ENCODE measurements at places on chromosomes 3 and 15. TPM values are rescaled to one million over a fixed set of nuclear protein-coding genes. Genes with fewer than 3 reads are reported as not detected.
A peak's percentile ranks its signal among the peaks of the same experiment; 100 is the strongest.

- DNase-seq: no peak
Observed at GRCh38 chr15:57911247-57911646, 154.3 kb downstream of the ALDH1A2 start.

GRCh38 chr3:8872261-8872660 lies 91.0 kb downstream of the RAD18 start:
- DNase-seq: no peak

DNA sequence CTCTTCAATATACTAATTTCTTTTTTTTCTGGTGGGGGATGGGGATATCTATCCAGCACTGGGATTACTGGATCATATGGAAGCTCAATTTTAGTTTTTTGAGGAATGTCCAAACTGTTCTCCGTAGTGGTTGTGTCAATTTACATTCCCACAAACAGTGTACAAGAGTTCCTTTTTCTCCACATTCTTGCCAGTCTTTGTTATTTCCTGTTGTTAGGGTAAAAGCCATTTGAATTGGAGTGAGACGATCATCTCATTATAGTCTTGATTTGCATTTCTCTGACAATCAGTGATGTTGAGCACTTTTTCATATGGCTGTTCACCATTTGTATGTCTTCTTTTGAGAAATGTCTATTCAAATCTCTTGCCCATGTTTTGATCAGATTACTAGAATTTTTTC lies 12.8 kb upstream of the WDR49 start:
- no peak for DNase-seq

DNA sequence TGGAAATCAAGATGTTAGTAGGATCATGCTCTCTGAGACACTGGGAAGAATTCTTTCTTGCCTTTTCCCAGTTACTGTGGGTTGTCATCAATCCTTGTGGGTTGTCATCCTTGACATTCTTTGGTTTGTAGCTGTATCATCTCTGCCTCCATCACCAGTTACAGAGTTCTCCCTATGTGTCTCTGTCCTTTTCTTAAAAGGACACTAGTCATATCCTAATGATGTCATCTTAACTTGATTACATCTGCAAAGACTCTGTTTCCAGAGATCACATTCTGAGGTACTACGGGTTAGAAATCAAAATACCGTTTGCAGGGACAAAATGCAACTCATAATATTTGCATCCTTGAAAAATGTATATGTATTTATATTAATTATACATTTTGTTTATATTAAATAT lies 500.4 kb downstream of the ZBBX start:
- no peak for DNase-seq

DNA sequence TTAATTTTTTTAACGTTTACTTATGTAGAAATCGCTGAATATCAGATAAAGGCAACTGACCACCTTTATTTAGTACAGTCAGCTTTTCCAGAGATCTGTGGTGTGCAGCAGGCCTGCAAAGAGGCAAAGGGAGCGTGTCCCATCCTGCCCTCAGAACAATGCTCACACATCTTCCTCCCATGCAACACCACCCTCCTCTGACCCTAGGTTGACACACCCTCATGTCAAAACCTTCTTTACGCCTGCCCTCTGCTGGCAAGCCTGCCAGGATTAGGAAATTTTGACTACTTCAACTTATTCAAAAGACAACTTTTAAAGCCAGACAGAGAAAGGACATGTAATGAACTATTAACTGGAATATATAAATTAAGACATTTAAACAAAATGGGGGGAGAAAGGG lies 513.7 kb downstream of the FOXP1 start:
- peak; percentile 76 for DNase-seq

- DNase-seq: no peak
Observed at GRCh38 chr3:186880406-186880805, 37.9 kb downstream of the ADIPOQ start.

GRCh38 chr15:81710328-81710727 lies 335.5 kb downstream of the MEX3B start:
- no peak for DNase-seq

WDR76 gene
- 10.9 TPM for total RNA-seq

ZNF660 gene
- total RNA-seq: 2.3 TPM

DNA sequence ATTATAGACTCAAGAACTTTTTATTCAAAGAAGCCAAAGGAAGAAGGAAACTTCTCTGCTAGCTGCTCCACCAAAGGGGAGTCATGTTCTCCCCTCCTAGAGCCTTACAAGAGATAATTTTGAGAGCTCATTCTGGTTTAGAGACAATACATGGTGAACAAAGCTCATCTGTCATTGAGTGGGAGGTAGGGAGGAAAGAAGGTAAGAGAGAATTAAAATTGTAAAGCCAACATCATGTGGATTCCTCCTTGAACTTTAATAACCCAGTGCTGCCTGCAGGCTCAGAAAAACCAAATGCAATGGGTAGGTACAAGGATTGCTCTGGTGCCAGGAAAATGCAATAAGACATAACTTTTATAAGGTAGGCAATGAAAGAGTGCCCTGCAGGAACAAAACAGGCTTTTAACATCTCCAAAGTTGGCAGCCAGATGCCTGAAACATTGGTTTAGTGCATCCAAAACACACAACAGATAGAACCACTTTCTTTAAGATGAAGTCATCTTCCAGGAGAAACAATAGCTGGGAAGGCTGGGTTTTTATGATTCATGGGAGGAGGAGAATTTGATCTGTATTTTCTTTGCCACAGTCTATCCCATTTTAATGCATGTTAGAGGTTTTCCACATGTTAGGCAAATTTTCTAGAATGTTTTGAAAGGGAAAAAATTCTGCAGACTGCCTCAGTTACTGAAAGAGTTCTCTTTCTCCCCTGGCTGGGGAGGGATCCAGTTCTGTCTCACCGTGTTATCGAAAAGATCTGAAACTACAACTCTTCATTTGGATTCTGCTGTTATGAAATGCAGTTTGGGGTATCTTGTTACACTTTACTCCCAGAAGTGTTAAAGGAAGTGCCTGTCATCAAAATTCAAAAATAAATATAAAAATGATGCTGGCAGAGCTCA lies 11.3 kb upstream of the ARHGEF3 start:
- DNase-seq: no peak

CEP19 gene
- 1.8 TPM for total RNA-seq

PPP1R14D gene
- total RNA-seq: not detected

PCBP4 gene
- 277 TPM for total RNA-seq

TNFAIP8L3 gene
- 7.9 TPM for total RNA-seq

- no peak for DNase-seq
Observed at GRCh38 chr3:65581313-65581712, 457.4 kb downstream of the MAGI1 start.

GRCh38 chr3:188590557-188590956 lies 436.6 kb downstream of the LPP start:
- DNase-seq: no peak

- DNase-seq: no peak
Observed at GRCh38 chr3:134620476-134621115, 30.2 kb downstream of the KY start.

SOX2 gene
- 7.7 TPM for total RNA-seq

- no peak for DNase-seq
Observed at GRCh38 chr3:184739594-184740505, 28.0 kb upstream of the MAGEF1 start.

NR2E3 gene
- total RNA-seq: not detected
